Astrocyte of the spinal cord (primary cell): ENCODE measurements at places on chromosomes 7 and 10.
A peak's percentile ranks its signal among the peaks of the same experiment; 100 is the strongest.

- DNase-seq: no peak
These were observed 14.2 kb upstream of the POR start for GRCh38 chr7:75900617-75901315.

DNA sequence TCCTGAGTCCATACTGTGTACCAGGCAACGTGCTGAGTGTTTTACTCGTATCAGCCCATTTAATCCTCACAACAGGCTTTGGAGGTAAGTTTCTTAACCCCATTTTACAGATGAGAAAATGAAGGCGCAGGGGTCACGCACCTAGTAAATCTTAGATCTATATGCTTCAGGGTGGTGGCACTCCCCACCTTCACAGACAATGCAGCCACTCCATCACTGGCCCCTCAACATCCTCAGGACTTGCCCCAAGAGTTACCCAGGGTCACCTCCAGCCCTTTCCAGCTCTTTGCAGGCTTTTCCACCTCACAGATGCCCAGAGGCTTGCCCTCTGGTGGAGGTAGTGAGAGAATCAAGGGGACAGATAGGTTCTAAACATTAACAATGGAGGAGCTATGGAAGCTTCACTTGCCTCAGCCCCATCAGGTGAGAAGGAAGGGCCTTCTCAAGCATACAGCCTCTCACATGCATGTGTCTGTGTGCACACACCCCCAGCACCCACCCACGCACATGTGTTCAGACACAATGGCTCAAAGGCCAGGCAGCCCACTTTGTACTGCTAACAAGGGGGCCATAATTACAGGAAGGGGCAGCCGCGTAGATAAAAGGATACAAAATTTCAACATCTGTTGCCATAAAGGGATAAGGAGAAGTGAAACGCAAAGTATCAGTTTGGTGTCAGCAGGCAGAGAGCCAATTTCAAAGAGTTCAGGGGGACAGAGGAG is 29.1 kb downstream of the DPCD start:
- DNase-seq: no peak

DNA sequence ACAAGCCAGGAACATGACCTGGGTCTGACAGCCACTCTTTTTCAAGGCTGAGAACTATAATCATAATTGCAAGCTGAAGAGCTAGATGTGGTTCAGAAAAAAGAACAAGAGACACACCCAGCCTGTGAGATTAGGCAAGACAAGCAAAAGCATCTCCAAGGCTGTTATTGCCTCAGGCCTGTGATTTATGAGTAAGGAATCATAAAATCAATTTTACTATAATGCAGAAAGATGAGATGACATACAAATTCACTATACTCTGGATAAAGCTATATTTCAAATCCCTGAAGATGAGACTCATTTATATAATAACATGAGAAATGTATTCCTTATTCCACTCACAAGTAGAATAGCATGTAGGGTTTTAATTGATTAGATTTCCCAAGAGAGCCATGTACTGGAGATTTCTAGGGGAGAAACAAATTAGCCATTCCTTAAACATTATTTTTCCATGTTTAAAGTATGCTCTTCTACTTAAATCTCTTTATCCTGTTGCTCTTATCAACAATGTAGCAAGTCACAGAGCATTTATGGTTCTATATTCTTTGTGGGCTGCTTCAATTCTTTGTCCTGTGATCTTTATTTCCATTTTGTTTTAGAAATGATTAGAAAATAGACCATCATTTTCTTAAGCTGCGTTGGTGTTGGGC is 47.4 kb downstream of the FHIP2A start:
- DNase-seq: peak; percentile 31

- DNase-seq: peak; percentile 95
These were observed 123.7 kb downstream of the TACC2 start for GRCh38 chr10:122112625-122113160.

DNA sequence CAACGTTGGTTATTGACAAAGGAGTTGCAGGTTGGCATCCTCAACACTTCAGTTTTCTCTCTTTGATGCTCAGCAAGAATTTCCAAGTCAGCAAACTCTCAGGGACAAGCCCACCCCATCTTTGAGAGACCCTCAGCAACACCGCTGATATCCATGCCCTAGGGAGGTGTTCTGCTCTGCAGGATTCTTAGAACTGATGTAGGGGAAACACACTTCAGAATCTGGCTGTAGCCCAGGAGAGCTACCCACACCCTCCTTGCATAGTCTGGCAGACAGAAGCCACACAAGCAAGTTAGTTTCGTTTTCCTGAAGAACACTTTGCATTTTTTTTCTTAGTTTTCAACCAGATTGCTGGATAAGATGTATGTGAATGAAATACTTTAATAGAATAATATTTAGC is 822 bp downstream of the SAMD9L start:
- DNase-seq: peak; percentile 61

- no peak for DNase-seq
These were observed 66.6 kb downstream of the PLXNA4 start for GRCh38 chr7:132509643-132510042.

- DNase-seq: peak; percentile 73
These were observed 39.6 kb downstream of the GLI3 start for GRCh38 chr7:42197451-42197850.

- DNase-seq: no peak
These were observed 20.1 kb upstream of the ATXN7L1 start for GRCh38 chr7:105896407-105896911.

GRCh38 chr7:33895025-33895804 is 10.1 kb upstream of the BMPER start:
- peak; percentile 83 for DNase-seq

- DNase-seq: no peak
These were observed 503.5 kb upstream of the TPK1 start for GRCh38 chr7:145339319-145339718.

DNA sequence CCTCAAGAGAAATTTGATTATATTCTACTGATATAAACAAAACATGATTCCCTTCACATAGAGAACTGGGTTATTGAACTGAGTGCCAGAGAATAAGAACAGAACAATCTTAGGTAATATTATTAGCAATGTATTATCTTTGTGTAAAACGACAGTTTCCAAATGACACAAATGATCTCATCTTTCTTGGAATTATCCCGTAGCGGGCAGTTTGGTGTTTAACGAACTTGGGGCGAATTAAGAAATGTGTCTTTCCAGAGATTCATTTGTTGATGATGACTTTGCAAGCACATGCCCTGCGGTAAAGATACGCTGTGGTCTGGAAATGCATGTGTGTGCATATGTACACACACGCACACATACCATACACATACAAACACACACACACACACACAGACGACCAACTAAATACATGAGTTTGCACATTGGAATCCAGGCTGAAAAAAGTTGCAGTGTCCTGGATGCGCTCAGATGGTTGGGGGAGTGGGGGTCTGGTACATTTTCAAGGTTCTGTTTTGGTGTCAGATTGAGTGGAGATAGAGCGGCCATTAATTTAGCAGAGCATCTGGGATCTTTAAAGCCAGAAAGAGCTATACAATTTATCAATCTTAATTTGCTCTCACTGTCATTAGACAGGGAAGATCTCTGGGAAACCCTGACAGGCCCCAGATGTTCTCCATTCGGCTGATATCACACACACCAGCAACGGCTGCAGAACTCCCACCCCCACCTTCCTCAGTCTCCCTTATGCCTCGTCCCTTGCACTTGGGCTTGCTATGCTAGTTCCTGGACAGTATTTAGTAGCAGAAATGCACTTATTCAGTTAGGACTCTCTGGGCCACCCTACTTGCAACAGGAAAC is 112.4 kb upstream of the FAM171A1 start:
- DNase-seq: no peak

- no peak for DNase-seq
These were observed 202.5 kb downstream of the REEP3 start for GRCh38 chr10:63723741-63724140.

- DNase-seq: no peak
These were observed 26.5 kb upstream of the PPP1R3A start for GRCh38 chr7:113945018-113945938.

DNA sequence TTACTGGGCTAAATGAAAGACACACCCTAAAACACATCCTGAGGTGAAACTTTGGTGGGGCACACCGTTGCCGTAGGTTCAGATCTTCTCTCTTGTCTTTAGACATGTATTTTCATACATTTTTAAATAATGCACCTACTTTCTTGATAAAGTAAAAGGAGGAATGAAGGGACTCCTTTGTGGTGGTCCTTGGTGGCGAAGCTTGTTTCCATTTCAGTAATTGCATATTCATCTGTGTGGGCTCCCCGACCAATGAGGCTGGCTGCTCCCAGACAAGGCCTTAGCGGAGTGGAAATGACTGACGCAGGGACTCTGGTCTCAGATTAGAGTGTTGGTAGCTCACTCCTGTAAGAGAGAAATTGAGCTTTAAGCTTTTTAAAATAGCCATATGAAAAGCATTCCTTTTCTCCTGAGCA is 815 bp downstream of the CCSER2 start:
- peak; percentile 63 for DNase-seq

GRCh38 chr10:3902054-3902808 is 117.2 kb upstream of the KLF6 start:
- peak; percentile 37 for DNase-seq

DNA sequence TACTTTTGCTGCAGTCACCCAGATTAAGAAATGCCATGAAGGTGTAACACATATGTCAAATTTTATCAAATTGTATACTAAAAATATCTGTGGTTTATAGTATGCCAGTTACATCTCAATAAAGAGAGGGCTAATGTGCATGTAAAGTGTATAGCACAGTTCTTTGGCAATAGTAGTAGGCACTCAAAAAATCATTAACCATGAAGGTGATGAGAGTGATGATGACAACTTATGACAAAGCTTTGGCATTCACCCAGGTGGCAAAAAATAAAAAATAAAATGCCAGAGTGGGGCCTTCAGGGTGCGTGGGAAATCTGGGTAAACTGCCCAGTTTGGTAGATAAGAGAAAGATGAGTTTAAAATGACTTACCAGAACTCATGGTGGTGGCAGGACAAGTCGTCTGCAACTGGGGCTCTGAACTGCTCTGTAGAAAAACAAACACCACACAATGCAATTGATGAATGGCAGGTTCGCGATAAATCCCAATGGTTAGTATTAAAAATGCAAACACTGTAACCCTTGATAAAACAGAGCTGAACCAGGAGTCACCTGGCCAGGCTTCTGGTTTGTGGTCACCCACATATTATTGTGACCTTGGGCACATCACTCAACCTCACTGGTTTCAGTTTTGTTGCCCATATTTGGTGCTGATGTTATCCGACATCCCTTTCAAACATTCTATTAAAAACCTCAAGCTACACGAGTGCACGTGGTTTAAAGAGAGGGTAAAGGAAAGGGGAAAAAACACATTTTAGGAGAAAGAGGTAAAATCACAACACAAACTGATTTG is 120.2 kb downstream of the SORBS1 start:
- DNase-seq: no peak

DNA sequence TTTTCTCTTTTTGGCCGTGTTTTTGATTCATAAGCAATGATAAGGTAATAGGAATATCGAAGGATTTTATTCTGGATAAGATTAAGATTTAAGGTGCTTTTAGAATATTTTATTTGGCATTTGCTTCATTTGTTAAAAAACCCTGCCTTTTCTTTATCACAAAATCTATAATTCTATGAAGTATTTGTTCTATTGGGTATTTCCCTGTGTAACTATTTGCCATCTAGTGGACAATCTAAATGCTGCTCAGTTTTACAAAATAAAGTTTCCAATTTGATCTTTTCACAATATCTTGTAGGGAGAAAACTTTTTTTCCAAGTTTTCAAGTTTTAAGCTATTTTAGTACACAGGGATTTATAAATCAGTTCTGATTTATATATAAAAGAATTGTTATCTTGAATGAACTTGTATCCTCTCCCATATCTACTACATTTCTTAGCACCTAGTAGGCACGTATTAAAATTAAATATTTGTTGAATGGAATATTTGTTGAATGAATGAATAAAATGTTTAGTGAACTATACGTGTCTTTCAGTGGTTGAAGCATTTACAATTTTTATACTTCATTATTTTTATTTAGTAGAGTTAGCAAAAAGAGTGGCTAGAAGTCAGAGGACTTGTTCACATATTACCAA is 26.5 kb downstream of the ANKRD7 start:
- DNase-seq: peak; percentile 9

GRCh38 chr7:51141451-51142003 is 175.1 kb downstream of the COBL start:
- peak; percentile 60 for DNase-seq

GRCh38 chr7:476736-477360 is 42.8 kb downstream of the PDGFA start:
- DNase-seq: no peak

DNA sequence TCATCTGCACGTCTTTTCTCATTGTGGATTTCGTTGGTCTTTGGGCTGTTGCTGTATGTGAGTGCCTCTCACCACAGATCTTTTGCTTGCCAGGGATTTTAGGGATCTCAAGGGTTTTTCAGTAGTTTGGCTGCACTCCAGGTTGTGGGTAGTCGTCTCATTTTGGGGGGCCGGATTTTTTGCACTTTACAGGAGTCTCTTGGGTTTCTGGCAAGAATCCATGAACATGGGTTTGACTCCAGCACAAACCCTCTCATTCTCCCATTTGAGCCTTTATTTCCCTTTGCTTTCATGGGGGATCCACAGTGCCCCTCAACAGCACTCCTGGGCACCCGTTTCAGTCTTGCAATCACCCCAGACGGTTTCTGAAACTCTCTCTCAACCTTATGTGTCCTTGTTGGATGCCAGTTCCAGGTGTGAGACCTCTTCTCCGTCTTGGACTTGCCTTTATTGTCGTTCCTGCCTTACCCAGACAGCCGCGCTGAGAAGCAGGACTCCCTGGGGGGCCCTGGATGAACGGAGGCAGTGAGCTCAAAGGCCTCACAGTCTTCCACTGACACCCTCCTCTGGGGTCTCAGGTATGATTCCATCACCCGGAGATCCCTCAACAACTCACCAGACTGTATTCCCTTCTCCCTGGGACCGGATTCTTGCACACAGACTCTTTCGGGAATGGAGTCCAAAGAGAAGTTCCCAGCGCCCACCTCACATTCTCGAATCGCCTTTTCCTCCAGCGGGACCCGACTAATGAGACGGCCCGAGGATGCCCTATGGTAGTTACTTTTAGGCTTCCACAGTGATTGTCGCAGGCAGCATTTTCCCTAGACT is 18.8 kb upstream of the ZNF273 start:
- DNase-seq: no peak

DNA sequence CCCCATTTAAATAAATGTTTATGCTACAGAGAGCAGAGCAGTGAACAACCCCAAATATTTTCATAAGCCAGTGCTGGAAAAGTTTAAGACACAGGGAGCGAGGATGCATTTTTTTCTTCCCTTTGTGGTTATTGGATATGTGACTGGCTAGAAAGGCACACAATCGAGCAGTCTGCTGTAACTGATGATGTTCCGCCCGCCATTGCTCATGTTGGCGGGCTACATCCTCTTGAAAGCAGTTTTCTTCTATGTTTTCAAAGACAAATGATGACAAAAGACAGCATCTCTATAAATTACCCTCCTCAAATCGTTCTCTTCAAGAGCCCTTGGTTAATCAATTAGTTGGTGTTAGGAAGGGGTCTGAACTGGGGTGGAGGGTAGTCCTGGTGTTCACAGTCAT is 269.8 kb downstream of the SKAP2 start:
- no peak for DNase-seq

- no peak for DNase-seq
These were observed 9.6 kb downstream of the EMX2 start for GRCh38 chr10:117552156-117552631.
